ENCODE measurements at places on chromosomes 5 and 9.
A peak's percentile ranks its signal among the peaks of the same experiment; 100 is the strongest.

- no peak for DNase-seq
Measured at GRCh38 chr5:5380298-5380697, 42.2 kb upstream of the ICE1 start.

DNA sequence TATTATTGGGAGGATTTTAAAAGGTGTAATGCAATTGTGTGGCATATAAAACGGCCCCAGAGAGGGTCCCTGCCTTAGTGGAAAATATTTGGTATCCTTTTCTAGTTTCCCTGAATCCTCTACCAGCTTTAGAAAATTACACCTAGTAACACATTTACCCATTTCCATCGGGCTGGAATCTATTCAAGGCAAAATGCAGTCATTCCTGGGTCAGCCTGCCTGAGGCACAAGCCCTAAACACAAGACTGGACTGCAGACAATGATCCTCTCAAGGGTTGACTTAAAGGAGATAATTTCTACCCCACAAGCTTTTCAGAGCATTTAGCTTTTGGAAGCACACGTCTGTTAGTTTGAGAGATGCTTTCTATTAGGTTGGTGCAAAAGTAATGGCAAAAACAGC lies 124.4 kb upstream of the ADAMTSL1 start:
- no peak for DNase-seq

DNA sequence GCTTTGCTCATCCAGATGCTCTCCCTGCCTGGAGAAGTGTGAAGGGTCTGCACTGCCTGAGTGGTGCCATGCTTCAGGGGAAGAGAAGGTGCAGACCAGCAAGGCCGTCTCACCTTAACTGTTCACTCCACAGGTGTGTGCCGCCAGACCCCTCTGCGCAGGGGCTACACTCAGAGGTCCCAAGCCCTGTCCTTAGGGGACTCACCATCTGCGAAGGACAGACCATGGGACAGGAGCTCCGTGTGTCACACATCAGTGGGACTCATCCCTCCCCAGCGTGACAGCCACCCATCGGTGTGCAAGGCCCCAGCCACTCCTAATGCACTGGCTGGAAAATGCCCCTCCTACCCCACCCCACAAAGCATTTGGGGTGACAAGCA lies 142.9 kb downstream of the OLFM1 start:
- no peak for DNase-seq

DNA sequence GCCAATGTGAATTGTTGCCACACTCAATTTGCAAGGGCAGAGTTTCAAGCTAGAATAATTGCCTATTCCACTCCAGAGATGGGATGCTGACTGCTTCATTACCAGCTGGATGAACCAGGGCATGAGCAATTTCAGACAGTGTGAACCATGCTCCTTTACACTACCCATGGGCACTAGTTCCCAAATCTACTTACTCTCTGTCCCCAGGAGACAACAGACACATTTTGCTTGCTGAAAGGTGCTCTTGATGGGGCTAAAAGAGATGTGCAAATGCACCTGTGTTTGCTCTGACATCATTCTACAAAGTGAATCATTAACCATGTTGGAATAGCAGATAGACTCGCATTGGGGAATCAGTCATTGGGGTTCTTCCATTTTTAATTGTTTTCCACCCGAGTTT lies 522.3 kb upstream of the NUDT12 start:
- no peak for DNase-seq

DNA sequence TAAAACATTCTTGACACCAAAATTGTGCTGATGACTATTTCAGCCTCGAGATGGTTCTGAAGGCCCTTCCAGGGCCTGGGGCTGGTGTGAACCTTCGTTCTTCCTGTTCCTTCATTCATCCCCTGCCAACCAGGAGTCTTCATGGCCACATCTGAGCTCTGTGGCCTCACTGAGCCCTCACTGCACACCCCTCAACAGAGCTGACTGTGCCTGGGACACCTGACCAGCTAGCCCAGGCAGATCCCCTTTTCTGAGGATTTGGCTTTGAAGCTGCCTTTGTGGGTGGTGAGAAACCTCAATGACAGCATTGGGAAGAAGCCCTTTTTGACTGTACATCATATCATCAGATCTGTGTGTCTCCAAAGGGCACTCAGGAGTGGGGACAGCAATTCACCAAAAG lies 13.8 kb downstream of the AK8 start:
- no peak for DNase-seq

GRCh38 chr5:89826938-89827337 lies 582.6 kb downstream of the CETN3 start:
- DNase-seq: no peak

DNA sequence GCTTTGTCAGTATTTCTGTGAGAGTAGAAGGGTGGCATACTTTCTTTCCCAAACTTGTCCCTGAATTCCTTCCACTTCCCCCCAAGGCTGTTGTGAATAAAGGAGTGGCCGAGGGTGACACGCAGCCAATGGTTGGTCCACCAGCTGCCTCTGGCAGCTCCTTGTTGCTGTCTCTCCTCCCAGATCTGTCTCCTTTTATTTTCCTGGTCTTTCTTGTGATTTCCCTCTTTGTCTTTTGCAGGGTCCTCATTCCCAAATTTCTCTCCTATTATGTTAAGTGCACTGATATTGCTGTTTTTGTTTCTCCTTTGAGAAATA lies 137.5 kb upstream of the HMHB1 start:
- DNase-seq: no peak

DNA sequence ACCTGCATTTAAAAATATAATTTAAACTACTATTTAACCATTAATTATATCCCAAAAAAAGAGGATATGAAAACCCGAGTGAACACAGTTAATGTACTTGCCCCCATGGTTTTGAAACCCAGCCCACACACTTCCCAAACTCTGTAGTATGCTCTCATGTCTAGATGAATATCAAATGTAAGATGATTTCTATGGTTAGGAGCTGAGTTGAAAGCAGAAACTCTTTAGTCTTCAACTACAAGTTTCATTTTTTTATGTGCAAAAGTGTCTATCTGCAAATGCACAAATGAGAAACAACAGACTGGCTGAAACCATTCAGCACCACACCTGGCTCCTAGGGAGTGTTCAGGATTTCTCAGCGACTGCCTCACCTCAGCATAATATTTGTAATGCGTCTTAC lies 183.3 kb downstream of the SEMA5A start:
- DNase-seq: no peak

DNA sequence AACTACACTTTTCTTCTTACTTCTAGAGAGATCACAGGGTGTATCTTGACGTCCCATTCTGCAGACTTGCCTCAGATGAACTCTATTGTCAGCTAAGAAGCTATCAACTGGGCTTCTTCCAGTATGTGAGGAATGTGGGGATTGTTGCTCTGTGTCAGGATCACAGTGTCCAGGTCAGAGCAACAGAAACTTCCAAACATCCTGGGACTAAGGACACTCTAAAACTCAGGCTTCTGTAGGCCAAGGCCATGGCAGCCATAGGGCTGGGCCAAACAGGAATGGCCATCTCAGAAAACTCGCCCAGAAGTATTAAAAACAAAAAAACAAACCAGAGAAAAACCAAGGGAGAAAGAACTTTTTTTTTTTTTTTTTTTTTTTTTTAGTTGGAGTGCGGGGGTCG lies 210.0 kb upstream of the CLINT1 start:
- no peak for DNase-seq

DNA sequence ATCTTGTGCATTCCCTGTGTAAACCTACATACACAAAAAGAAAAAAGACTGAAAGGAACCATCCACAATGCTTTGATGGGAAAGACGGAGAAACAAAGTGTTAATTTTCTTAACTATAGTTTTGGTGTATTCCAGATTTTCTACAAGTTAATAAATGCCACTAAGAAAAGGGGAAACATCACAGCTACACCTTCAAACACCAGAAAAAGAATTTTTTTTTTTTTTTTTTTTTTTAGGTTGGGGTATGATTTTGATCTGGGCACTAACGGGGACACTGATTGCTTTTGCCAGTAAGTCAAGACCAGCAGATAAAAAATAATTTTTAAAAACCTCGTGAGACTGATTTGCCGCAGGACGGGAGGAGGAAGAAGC lies 334 bp upstream of the THG1L start:
- no peak for DNase-seq

- no peak for DNase-seq
Measured at GRCh38 chr5:8720506-8720905, 825.4 kb downstream of the SEMA5A start.

GRCh38 chr5:178320281-178320855 lies 87.8 kb upstream of the PHYKPL start:
- DNase-seq: no peak

GRCh38 chr5:103436656-103437055 lies 125.9 kb downstream of the NUDT12 start:
- DNase-seq: no peak

GRCh38 chr9:135212961-135213360 lies 125.5 kb downstream of the OLFM1 start:
- no peak for DNase-seq

- no peak for DNase-seq
Measured at GRCh38 chr5:108735790-108736189, 11.9 kb upstream of the FER start.

- no peak for DNase-seq
Measured at GRCh38 chr9:82865524-82865923, 197.4 kb downstream of the RASEF start.

- DNase-seq: peak; percentile 25
Measured at GRCh38 chr5:99037668-99038067, 108.9 kb upstream of the CHD1 start.

- no peak for DNase-seq
Measured at GRCh38 chr5:149337736-149338135, 7.6 kb upstream of the GRPEL2 start.

- DNase-seq: peak; percentile 9
Measured at GRCh38 chr5:123512611-123513461, 859 bp downstream of the CSNK1G3 start.

DNA sequence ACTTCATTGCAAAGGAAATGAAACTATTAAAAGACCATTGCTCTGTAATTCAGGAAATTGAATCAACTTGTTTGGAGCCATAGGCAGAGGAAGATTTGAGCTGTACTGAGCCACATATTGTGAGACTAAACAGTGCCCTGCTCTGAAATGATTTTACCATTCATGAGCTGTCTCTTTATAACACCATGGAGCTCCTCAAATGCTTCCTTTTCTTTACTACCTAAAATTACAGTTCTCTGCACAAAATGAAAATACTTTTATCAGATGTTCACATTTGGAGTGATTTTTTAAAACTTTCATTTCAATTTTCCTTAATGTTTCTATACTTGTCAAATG lies 97.9 kb downstream of the NLN start:
- DNase-seq: no peak

DNA sequence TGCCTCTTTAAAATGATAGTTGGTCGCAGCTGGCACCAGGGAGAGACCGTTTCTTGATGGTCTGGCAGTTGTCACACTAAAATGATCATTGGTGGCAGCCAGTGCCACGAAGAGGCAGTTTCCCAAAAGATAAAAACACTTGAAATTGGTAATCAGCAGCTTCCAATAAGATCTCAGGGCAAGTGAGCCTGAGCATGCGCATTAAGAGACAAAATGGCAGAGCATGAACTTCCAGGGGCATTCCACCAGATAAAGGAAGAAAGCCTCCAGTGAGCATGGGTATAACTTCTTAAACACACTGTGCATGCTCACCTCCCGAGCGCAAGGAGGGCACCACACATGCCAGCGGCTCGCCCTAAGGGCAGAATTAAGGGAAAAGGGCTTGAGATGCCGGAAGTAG lies 1594.2 kb upstream of the CDH9 start:
- DNase-seq: no peak

- no peak for DNase-seq
Measured at GRCh38 chr5:150661086-150661485, at the start of gene MYOZ3. TSS of gene MYOZ3 (plus strand) at chr5:150661251. CDS start at chr5:150662942, 1,691 bp downstream.

DNA sequence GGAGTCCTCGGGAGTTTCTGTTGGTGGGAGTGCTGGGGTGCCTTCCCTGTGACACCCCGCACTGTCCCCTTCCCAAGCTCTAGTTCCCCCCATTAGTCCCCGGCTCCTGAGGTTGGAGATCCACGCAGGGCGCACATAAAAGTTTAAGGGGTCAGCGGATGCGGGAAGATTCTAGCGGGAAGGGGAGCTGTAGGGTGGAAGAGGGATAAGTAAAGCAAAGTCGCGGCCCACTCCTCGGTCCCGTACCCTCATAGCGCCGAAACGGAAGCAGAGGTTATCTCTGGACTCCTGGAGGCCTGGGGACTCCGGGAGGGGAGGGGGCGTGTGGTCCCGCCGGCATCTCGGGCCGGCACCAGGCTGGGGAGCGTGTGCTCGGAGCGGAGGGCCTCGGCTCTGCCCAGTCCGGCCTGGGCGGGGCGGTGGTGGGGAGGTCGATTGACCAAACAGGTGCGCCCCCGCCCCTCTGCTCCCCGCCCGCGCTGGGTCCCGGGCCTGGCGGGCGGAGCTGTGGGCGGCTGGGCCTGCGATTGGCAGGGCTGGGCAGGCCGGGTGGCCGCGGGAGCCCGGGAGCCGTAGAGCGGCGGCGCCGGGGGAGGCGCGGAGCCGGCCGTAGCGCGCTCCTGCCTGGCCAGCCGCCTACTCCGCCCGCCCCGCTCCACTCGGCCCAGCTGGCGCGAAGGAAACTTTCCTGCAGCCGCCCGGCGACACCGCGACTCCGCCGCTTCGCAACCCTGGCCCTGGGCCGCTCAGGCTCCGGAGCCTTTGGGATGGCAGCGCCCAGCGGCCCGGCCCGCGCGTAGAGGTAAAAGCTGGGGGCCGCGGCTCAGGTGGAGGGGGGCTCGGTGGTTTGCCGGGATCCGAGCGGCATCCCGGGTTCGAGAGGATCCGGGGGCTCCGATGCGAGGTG lies 52.2 kb upstream of the DAB2IP start:
- no peak for DNase-seq

DNA sequence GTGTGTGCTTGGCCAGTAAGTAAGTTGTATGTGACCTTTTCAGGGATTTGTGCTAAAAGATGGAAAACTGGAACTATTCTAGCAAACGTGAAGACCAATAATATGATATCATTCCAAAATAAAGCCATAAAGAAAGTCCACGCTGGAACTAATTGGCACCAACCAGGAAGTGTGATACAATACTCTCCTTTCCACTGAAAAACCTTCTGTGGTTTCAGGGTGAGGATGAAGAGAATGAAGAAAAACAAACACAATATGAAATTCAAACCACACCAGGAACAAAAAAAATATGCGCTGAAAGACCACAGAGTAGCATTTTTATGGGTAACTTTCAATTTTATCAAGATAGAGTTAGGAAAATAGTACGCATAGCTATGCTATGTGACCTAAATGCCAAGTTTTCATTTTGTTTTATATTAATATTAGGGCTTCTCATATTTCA lies 105.8 kb downstream of the EFNA5 start:
- no peak for DNase-seq

- no peak for DNase-seq
Measured at GRCh38 chr9:121278477-121279261, 10.7 kb downstream of the GSN start.

- DNase-seq: no peak
Measured at GRCh38 chr5:79301046-79301712, 65.2 kb downstream of the JMY start.
